ENCODE measurements at places on chromosomes 11 and 22.

DNA sequence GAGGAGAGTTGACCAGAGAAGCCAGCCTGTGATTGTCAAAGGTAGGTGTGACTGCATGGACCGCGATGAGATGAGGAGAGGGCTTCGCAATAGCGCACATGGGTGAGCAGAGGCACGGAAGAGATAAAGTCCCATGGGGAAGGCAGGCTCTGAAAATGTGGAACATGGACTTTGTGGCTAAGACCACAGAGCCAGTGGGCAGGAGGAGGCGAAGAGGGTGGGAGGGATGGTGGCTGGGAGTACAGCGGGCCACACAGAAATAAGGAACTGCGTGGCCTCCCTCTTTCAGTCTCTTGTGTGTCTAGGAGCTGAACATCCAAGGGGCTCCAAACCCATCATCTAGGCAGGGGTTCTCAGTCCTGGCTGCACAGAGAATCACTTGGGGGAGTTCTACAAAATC is 98.6 kb downstream of the TENM4 start:
- DNase-seq: no peak

GRCh38 chr11:110475671-110476070 is 45.9 kb downstream of the FDX1 start:
- no peak for DNase-seq

DNA sequence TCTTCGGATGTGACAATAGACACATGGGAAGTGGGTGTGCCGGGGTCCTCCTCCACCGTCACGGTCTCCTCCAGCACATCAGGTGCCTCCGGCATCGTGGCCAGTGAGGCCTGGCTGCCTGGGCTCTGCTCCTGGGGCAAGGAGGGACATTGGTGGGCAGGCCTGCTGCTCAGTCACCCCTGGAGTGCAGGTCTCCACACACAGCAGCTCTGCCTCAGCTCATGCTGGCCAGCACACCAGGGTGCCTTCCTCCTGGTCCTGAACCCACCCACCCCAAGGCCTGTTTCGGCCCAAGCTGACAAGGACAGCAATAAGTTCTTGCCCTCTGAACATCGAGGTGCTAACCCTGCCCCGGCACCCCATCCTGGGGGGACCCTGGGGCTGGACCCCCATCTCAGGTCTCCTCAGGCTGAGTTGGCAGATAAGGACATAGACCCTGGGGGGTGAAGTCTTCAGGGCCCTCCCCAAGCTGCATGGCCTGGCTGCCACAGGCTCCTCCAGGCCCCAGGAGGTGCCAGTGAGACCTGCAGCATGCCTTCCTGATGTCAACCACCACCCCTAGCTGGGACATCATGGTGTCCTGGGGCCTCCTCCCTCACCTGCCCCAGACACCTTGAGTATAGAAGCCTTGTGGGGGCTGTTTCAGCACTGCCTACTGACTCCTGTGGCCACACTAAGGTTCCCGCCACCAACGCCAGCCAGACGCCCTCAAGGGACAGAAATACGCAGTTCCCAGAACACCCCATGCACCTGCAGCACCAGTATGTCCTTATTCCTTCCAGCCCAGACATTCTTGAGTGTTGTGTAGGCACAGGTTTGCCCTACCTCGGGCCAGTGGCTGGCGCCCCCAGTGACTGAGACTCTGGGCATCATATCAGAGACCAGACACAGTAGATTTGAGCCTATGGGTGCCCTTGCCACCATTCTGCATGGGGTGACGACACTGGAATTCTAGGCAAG is 34.4 kb downstream of the ARVCF start:
- DNase-seq: no peak

DNA sequence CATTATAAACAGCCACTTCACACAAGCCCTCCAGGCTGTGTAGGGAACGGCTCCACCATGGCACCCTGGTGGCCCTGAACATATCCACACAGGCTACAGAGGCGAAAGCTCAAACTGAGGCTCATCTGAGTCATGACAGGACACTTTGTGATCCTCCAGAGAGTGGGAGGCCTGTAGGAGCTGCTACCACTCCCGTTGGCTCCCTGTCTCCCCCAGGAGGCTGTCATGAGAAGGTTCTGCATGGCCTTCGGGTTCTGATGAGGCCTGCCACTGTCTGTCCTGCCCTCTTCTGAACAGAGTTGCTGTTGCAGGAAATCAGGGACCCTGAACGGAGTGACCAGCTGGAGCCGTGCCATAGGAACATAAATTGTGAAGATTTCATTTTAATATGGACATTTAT is 23.8 kb upstream of the ALDH3B2 start:
- DNase-seq: no peak

DNA sequence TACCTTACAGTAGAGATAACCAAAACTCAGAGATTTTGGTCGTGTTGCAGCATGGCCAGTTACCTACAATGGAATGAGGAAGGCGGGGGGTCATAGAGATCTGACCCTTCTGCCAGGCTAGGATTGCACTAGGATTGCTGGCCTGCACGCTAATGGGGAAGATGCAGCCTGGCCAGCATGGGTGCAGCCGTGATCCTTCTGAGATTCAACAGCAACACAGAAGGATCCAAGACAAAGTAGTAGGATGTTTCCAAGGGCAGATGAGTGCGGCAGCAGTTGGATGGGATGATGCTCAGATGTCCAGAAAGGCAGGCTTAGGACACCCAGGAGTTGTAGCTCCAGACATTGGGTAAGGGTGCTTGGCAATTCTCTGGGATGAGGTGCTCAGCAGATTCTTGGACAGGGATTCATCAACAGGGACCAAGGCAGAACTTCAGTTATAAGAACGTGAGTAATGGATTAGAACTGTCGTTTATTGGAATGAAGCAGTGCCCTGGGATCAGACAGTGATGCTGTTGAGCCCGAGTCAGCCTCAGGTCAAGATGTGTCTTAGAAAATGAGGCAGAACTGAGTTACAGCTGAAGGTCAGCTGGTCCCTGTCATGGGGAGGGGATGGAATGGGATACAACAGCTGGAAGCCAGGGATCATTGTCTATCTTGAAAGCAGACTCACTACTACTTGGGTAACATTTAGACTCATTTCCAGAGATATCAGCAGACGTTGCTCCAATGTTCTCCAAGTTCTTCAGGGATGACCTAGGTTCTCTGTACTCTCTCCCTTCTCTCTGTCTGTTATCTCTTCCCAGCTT is 71.0 kb downstream of the PARVA start:
- DNase-seq: no peak

- DNase-seq: no peak
Observed at GRCh38 chr22:19987394-19988306, 29.0 kb downstream of the ARVCF start.

DNA sequence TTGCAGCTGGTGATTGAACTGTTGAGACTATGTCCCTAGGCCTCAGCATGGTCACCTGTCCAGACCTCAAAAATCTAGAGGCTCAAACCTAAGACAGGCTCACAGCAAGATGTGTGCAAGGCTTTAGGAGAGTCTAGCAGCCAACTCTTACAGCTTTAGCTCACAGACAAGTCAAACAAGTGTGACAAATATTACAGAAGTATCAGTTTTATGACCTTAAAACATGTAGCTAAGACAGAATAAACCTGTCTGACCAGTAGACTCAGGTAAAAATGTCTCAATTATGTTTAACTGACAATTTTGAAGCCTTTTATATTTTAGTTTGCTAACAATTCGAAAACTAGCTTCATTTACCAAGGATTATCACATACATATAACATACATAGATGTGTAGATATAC is 80.0 kb upstream of the HTATIP2 start:
- DNase-seq: no peak

DNA sequence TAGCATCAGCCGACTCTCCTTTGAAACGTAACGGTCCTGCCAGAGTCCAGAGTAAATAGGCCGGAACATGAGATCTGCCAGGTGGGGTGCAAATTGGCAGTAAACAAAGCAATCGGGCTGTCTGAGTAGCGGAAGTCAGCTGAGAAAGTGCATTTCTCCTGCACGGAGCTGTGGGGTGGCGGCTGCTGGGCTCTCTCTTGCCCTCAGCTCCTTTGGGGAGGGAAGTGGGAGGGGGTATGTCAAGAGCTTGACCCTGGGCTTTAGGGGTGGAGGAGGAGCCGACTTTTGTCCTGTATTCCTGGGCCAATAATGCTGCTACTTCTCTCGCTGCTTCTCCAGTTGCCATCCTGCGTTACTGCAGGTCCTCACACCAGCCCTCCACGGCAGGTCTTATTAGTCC is 11.6 kb downstream of the GRIK4 start:
- DNase-seq: no peak
